ENCODE measurements at places on chromosomes 11 and 22.

GRCh38 chr22:27809700-27810608 lies 8.4 kb upstream of the MN1 start:
- no peak for DNase-seq

GRCh38 chr22:19661156-19661555 lies 53.1 kb upstream of the SEPTIN5 start:
- no peak for DNase-seq

GRCh38 chr22:41034706-41035105 lies 57.7 kb upstream of the EP300 start:
- DNase-seq = no peak

- DNase-seq = no peak
Measured at GRCh38 chr11:19650467-19650866, 62.2 kb upstream of the NAV2 start.

- DNase-seq = no peak
Measured at GRCh38 chr11:57650739-57651090, 1.0 kb upstream of the YPEL4 start.

DNA sequence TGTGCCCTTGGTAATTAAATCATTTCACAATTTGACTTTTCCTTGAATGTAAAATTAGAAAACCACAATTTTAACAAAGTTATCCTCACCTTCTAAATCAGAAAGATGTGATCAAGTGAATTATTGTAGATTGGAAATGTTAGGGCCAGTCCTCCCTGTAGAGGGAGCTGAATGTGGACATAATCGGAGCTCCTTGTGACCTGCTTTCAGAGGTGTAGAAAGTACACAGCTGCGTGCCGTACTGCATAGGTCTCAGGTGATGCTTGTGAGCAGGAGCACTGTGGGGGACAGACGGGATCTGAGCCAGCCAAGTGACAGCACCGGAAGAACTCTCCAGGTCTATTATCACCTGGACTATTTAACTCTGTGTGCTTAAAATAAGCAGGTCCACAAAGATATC lies 338.0 kb downstream of the AASDHPPT start:
- no peak for DNase-seq
